ENCODE measurements at places on chromosomes 2 and 18.

GRCh38 chr2:71801556-71801955 lies 346.1 kb downstream of the CYP26B1 start:
- no peak for DNase-seq

GRCh38 chr2:46194856-46195255 lies 102.4 kb upstream of the EPAS1 start:
- no peak for DNase-seq

DNA sequence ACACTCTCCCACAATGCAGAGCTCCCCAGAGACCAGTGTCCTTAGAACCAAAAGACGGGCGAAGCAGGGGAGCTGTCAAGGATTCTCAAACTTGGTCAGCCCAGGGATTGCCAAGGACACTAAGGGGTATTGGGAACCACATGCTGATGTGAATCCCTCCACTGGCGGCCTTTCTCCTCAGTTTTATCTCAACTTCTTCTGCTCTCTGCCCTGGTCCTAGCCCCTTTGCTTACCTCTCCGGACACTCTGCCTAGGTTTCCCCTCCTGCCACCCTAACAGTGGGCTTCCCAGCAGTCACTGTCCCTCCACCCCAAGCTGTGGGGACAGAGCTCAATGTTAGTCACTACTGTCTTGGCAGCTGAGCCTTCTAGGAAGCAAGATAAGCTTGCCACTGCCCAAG lies 61.1 kb downstream of the POLR1A start:
- no peak for DNase-seq

DNA sequence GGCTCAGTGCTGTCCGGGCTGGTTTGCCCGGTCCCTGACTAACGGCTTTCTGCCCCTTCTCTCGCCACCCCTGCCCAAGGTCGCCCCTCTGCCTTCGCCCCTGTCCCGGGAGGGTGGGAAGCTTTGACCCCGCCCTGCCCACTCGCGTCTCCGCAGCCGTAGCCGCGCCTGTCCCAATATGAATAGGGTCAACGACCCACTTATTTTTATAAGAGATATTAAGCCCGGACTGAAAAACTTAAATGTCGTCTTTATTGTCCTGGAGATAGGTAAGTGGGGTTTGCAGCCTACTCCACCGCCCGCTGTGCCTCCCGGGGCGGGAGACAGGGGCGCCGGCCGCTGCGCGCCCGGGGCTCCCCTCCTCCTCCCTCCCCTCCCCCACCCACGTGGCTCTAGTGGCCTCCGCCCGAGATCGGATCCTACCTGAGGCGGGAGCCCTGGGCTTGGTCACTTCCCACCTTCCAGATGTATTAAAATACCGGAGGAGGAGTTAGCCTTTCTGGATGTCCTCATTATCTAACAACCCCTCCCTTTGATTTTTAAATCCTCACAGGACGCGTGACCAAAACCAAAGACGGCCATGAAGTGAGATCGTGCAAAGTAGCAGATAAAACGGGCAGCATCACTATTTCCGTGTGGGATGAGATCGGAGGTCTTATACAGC lies 633 bp downstream of the NABP1 start:
- DNase-seq, result peak; percentile 49

- DNase-seq, result no peak
These were observed 1.3 kb downstream of the CALCRL start for GRCh38 chr2:187446711-187447110.

DNA sequence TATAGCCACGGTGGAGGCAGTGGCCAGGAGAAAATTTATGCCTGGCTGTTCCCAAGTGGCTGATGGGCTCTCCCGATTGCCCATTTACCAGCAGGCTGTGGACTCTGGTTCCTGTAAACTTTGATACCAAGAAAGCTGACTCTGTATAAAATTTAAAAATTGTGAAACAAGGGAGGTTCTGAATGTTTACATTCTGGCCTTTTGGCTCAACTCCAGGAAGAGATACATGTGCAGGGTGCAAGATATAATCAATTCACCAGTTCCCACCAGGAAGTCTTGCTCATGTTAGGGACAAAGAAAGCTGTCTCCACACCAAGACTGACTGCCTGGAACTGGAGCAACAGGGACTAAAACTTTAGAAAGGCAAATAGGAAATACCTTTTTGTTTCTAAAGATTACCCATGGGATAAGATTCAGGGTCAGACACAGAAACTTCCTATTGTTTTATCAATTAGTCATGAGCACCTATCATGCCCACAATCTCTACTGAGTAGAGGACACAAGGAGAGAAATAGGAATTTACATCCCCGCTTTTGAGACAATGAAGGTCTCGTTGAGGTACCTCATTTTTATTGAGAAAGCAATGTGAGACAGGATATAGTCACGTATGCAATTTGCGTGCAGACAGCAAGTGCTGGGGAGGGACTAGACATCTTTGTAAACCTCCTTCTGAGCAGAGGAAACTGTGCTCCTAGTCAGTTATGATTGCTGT lies 123.5 kb downstream of the LIPG start:
- no peak for DNase-seq

GRCh38 chr2:60306267-60306861 lies 247.1 kb downstream of the BCL11A start:
- no peak for DNase-seq

Measured in T-helper 2 cell treated with Interferon-gamma antibody and Interleukin-4, amounts not matched to agents 5 μg/mL and 100 μg/mL, for 36 hours (primary cell).